Uterus (tissue), 4 donors: ENCODE measurements at places on chromosomes 3 and 15. TPM values are rescaled to one million over a fixed set of nuclear protein-coding genes. Genes with fewer than 3 reads are reported as not detected.

Gene MYZAP
- total RNA-seq: 7.7 TPM

Gene WDR49
- 1.7 TPM for total RNA-seq

Gene SNURF
- 1.5 TPM for total RNA-seq

DNA sequence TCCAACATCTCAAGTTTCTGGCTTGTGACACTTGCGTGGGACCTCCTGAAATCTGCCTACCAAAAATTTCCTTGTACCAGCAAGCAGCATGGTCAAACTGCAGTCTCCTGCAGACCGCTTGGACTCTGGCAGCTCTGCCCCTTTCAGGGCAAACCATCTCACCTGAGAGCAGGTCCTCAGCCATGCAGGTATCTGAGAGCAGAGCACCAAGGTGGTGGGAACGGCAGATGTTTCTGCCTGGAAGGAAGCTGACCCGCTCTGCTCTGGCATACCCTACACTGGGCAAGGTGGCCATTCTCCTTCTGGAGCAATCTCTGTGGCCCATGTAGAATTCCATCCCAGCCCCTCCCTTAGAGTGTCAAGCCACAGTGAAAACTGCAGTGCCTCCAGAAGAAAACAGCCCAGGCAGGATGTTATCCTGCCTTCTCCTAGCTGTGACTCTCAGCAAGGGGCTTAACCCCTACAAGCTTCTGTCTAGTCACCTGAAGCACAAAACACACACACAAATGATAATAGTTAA, 21.6 kb downstream of the MESD start:
- DNase-seq: no peak

GRCh38 chr3:72679540-72680198, 168.6 kb downstream of the SHQ1 start:
- no peak for DNase-seq
